Activated CD4-positive, alpha-beta T cell treated with anti-CD3 and anti-CD28 coated beads, Interleukin-2, amount 50 U/mL, for 1 hour (primary cell): ENCODE measurements at places on chromosomes 13 and 19.

DNA sequence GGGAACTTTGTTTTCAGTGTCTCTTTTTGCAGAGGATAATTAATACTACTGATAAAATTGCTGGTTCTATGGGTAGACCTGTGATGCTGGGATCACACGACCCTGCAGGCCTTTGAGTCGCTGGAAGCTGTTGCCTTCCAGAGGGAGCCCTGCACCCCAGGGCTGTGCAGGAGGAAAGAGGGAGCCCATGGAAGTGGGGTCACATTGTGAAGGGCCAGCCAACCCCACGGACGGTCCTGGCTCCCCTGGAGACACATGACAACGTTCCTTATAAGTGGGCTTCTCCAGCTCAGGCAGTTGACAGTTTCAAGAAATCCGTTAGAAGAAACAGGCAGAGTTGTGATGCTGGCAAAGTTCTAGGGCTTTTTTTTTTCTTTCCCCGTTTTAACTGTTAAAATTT is 98.0 kb downstream of the ZDHHC20 start:
- DNase-seq, result no peak

GRCh38 chr19:3440082-3440481 is 40.2 kb downstream of the SMIM24 start:
- DNase-seq, result peak; percentile 58

DNA sequence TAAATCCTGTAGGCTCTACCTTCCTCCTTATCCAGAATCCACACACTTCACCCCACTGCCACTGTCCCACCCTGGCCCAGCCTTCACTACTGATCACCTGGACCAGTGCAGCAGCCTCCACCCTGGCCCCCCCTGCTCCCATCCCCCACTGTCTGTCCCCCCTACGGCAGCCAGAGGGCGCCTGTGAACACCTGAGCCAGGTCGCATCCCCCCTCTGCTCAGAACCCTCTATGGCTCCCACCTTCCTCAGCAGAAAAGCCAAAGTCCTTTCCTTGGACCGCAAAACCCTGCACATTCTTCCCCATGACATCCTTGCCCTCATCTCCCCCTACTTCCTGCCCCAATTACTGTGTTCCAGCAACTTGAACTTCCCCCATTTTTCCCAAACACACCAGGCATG is 20.6 kb downstream of the ELAVL3 start:
- no peak for DNase-seq

DNA sequence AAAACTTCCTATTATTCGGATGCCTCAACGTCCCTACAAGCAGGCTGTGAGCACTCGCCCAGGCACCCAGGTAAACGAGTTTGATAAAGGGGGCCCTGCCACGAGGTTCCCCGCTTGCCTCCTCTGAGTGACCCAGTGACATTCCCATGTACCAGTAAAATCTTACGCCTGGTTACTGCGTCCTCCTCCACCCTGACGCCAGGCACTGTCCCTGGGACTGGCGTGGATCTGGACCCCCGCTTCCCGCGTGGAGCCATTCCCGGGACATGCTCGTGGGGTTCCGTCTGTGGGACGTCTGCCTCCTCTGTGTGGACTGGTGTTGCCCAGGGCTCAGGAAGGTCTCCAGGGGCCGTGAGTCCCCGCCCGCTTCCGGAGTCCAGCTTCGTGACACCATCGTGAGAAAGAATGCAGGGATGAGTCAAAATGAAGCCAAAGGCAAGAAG is 407 bp upstream of the ZNF550 start:
- no peak for DNase-seq

GRCh38 chr19:6736169-6736916 is 1.0 kb downstream of the GPR108 start:
- peak; percentile 50 for DNase-seq

GRCh38 chr19:4357095-4357797 is 13.9 kb downstream of the MPND start:
- DNase-seq, result no peak

DNA sequence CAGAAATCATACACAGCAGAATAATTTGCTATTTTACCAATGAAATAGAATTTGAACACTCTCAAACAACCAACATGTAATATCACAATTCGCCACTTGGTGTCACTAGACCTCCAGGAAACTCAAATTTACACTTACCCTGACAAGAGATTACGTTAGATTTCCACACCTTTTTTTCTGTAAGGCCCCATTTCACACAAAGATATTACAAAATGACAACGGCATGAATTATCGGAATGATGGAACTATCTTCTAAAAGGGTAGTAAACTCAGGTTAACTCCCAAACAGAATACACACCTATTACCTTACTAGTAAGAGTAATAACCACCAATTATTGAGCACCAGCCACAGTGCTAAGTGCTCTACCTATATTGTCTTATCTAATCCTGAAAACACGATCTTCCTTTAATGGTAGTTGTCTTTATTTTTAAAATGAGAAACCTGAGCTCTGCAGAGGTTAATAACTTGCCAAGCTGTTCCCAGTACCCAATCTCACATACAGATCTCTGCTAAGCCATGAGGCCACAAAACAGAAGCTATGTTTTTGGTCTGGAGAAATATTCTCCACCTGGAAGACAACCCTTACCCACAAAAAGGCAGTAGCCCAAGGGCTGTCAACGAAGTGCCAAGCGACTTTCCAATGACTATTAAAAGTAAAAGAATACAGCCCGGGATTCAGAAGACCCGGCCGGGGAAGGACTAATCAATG is 152.4 kb downstream of the DCLK1 start:
- DNase-seq, result no peak

DNA sequence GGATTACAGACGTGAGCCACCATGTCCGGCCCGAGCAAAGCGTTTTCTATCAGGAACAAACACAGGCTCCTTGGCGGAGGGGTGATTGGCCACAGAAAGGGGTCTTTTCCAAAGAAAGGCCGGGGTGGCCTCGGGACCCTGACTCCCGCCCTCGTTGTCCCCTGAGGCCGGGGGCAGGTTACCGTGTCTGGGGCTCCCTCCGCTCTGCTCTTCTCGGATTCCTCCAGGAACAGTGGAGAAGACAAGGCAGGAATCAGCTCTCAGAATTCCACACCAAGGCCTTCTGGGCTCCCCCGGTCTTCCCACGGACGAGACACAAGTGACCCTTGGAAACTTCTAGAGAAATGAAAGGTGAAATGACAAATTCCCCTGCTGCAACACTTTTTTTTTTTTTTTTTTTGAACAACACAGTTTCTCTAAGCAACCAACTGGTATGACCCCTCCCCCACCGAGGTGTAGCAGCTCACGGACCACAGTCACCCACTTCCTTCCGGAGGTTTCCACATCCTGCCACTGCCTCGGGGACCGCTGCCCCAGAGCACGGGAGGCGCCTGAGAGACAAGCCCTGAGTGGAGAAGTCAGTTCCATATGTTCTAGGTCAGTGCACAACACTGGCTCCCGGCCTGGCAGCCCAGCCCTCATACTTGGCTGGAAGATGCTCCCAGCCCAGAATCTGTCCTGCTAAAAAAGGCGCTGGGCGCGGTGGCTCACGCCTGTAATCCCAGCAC is 11.0 kb downstream of the MOB3A start:
- DNase-seq, result peak; percentile 90

- no peak for DNase-seq
These were observed 7.9 kb downstream of the ZNF787 start for GRCh38 chr19:56113074-56113632.

GRCh38 chr13:67017276-67017675 is 212.9 kb downstream of the PCDH9 start:
- DNase-seq, result no peak

GRCh38 chr13:110361365-110361911 is 54.4 kb downstream of the COL4A2 start:
- DNase-seq, result no peak

DNA sequence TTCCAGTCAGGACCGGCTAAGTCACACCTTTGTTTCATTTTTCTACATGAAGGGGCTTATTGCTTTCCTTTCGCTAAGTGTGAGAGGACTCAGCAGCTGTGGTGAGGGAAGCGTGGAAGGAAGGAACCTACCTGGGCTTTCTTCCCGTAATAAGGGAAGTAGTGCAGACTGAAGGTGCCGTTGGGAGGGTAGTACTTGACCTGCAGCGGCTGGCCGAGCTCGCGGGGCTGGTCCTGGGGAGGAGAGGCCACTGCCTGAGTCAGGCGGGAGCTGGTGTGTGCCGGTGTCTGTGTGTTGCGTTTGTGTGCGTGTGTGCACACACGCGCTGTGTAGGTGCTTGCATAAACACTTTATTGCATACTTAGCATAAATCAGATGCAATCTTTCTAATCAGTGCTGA is 7.7 kb downstream of the ATP4B start:
- no peak for DNase-seq

- no peak for DNase-seq
These were observed 3.9 kb upstream of the MAB21L1 start for GRCh38 chr13:35480346-35480745.

DNA sequence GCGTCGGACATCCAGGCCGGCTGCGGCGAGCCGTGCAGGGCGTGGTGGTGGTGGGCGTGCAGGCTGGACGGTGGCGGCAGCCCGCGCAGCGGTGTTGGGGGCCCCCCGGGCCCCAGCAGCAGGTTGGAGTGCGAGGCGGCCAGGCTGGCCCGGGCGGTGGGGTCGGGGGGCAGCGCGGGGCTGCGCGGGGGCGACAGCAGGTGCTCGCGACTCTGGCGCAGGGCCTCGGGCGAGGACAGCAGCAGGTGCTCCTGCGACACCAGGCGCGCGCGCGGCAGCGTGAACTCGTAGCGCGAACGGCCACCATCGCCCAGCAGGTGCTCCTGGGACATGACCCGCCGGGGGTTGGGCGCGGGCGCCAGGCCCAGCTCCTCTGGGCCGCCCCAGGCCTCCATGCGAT is 9.8 kb downstream of the SHISA7 start:
- no peak for DNase-seq

DNA sequence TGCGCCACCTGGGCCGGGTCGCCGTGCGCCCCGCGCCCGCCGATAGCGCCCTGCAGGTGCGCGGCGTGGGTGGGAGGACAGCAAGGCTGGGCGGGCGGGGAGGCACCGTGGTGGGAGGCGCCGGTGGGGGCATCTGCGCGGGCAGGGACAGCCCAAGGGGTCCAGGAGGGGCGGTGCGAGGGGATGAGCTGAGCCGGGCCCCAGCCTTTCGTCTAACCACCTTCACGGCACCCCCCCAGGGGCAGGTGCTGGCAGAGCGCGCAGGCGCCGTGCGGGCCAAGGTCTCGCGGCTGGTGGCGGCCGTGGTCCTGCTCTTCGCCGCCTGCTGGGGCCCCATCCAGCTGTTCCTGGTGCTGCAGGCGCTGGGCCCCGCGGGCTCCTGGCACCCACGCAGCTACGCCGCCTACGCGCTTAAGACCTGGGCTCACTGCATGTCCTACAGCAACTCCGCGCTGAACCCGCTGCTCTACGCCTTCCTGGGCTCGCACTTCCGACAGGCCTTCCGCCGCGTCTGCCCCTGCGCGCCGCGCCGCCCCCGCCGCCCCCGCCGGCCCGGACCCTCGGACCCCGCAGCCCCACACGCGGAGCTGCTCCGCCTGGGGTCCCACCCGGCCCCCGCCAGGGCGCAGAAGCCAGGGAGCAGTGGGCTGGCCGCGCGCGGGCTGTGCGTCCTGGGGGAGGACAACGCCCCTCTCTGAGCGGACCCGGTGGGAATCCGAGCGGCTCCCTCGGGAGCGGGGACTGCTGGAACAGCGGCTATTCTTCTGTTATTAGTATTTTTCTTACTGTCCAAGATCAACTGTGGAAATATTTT is 3.1 kb downstream of the KISS1R start:
- DNase-seq, result peak; percentile 75

- DNase-seq, result no peak
These were observed 531.9 kb downstream of the OLFM4 start for GRCh38 chr13:53560556-53560955.

DNA sequence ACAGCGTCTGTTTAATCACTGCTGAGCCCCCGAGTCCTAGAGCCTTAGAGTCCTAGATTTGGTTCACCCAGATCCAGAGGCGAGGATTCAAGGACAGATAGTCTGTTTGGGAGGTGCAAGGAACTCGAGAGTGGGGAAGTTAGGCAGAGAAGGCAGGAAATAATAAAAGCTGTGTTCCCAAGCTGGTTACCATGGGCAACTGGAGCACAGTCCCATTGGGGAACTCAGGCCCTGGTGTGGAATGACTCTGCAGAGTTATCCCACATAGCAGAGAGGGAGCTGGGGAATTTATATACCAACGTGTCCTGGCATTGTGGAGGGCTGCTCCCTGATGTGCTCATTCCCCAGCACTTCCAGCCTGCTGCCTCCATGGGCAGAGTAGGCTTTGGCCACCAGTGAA is 9.7 kb downstream of the IGSF23 start:
- no peak for DNase-seq

GRCh38 chr19:32164384-32164992 is 180.9 kb upstream of the ZNF507 start:
- no peak for DNase-seq

DNA sequence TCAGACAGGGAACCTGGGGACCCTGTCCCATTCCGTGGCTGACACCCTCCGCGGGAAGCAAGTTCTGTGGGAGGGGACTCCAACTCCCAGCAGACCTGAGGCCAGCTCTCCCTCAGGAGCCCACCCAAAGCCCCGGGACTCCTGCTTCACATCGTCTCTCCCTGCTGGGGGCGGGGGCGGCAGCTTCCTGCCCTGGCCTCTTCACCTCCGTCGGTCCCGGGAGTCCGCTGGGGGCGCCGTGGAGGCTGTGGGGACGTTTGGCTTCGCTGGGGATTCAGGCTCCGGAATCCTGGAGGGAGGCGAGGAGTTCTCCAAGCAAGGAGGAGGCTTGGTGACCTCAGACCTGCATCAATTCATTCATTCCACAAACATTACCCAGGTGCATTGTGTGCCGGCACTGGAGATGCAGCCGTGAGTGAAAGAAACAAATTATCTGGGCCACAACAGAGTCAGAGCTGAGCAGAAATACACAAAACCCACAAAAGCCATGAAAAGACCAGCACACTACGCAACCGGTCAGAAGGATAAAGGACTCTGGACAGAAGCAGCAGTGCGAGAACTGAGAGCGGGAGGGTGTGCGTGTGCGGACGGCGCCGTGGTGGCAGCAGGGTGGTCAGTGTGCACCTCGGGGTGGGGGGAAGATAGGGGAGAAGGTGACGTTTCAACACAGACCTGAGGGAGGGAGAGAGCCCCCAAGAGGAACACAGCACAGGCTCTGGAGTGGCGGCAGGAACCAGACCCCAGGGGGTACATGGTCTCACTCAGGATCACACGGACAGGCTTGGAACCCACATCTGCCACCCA is 19.0 kb downstream of the EPS8L1 start:
- no peak for DNase-seq
